ENCODE measurements at places on chromosomes 13 and 19. TPM values are rescaled to one million over a fixed set of nuclear protein-coding genes. Genes with fewer than 3 reads are reported as not detected.

GRCh38 chr13:46492946-46493345 lies 60.0 kb upstream of the LRCH1 start:
- DNase-seq = peak; percentile 14
- H3K36me3 ChIP-seq = no peaks in the 10 kb centered on the region
- H3K27me3 ChIP-seq = no peaks in the 10 kb centered on the region
- no peak overlapping the region for H3K4me3 ChIP-seq

DNA sequence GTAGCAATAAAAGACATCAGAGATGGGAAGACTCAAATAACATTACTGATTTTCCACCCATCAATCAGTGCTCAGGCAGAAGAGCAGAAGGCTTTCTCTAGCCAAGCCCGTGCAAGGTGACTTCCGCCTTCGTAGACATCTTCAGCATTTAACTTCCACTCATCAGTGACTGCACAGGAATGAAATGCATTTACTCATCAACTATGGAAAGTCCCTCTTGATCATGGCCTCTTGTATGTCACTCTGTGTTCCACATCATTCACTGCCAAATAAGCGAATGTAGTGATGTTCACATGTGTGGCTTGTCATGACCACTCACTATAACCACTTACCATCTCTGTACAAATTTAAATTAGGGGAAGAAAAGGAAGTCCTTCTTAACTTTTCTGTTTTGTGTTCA lies 49.4 kb downstream of the SACS start:
- no peaks in the 10 kb centered on the region for H3K36me3 ChIP-seq
- no peak overlapping the region for H3K4me3 ChIP-seq
- H3K4me1 ChIP-seq = no peaks in the 10 kb centered on the region
- H3K27ac ChIP-seq = no peak overlapping the region
- no peaks in the 10 kb centered on the region for H3K27me3 ChIP-seq
- DNase-seq = no peak

DNA sequence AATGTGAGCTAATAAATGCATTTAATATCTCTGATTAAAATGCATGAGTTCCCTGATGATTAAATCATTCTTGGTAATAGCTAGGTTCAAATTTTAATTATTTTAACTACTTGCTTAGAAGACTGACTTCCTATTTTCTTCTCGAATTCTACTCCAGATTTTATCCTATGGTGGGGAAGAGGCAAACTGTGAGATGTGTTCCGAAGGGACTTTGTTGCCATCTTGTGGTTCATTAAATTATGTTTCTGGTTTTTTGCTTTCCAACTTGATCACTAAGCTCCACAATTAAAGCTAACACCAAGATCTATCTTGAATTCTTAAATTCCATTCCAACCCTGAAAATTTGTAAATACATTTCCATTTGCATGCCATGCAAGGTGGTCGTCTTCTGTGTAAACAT lies 538.4 kb upstream of the PCDH20 start:
- no peaks in the 10 kb centered on the region for H3K27me3 ChIP-seq
- no peaks in the 10 kb centered on the region for H3K36me3 ChIP-seq
- H3K4me3 ChIP-seq = no peak overlapping the region
- DNase-seq = no peak
- peaks cover 4% of the 10 kb centered on the region for H3K4me1 ChIP-seq

DNA sequence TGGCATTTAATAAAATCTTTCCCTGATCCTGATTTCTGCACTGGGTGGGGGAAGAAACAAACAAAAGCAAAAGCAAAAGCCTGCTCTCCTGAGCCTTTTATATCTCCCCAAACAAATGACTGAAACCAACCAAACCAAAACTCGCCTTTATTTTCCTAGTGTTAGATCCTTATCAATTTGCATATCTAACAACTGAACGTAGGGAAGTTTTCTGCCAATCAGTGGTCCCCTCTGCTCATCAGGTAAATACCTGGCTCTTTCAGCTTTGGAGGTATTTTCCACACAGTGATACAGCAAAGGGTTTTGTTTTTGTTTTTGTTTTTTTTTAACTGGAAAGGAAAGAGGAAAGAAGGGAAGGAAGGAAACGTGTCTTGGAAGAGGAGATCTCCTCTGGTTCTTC lies 3.3 kb downstream of the AMER2 start:
- H3K27ac ChIP-seq = no peak overlapping the region
- DNase-seq = no peak
- H3K4me3 ChIP-seq = no peak overlapping the region

GRCh38 chr13:66102864-66103263 lies 1127.3 kb downstream of the PCDH9 start:
- H3K27me3 ChIP-seq = no peaks in the 10 kb centered on the region
- DNase-seq = no peak
- H3K4me1 ChIP-seq = no peaks in the 10 kb centered on the region
- H3K36me3 ChIP-seq = no peaks in the 10 kb centered on the region
- no peak overlapping the region for H3K4me3 ChIP-seq

- no peaks in the 10 kb centered on the region for H3K4me1 ChIP-seq
- H3K27ac ChIP-seq = no peak overlapping the region
- no peak for DNase-seq
- no peak overlapping the region for H3K4me3 ChIP-seq
- no peaks in the 10 kb centered on the region for H3K36me3 ChIP-seq
These were observed 310.7 kb downstream of the ITGBL1 start for GRCh38 chr13:101763191-101763590.

DNA sequence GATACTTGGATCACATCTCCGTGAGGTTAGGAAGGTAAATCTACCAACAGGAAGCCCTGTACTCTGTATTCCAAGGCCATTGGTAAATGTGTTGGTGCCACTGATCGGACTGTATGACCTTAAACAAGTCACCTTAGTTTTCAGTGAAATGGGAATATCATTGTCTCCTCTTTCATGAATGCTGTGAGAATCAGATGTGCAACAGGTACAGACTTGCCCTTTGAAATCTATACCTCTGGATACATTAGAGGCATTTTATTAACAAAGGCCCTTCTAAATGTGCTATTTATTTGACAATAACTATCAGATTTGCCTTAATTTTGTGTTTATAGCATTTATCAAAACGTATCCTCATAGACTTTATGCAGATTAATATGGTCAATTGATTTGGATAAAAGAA lies 11.0 kb downstream of the NHLRC3 start:
- H3K36me3 ChIP-seq = no peaks in the 10 kb centered on the region
- H3K27ac ChIP-seq = no peak overlapping the region
- no peaks in the 10 kb centered on the region for H3K4me1 ChIP-seq
- no peak overlapping the region for H3K4me3 ChIP-seq
- no peak for DNase-seq

DNA sequence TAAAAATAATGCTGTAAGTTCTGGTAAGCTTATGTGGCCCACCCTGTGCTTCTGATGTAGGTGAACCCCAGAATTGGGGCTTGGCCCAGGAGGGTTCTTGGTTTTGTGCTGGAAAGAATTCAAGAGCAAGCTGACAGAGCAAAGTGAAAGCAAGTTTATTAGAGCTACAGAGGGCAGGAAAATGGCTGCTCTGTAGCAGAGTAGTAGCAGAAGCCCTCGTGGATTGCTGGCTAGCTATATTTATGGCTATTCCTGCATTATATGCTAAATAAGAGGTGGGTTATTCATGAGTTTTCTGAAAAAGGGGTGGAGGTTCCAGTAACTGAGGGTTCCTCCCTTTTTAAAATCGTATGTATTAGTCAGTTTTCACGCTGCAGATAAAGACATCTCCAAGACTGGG lies 20.6 kb upstream of the ZNF599 start:
- no peaks in the 10 kb centered on the region for H3K27me3 ChIP-seq
- no peak overlapping the region for H3K4me3 ChIP-seq
- H3K4me1 ChIP-seq = no peaks in the 10 kb centered on the region
- no peak overlapping the region for H3K27ac ChIP-seq

DNA sequence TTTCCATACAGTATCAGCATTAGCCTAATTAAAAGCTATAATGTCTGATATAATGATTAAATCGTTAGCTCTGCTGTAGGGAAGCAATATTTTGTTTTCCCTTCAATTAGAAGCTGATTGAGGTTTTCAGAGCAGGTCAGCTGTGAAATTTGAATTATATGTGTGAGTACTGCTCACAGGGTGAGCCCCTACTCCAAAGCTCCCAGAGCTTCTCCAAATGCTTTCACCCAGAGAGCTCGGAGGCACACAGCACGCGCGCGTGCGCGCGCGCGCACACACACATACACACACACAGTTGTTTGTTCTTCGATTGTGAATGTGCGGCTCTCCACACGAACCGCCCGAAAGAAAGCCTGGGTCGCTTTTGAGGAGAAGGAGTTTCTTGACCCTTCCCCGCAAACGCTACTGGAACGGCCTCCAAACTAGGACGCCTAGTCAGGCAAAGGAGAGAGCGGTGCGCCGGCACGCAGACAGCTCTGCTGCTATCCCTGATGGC lies 4.8 kb upstream of the SOX1 start:
- no peak for DNase-seq
- H3K27ac ChIP-seq = no peak overlapping the region
- no peaks in the 10 kb centered on the region for H3K4me1 ChIP-seq
- no peaks in the 10 kb centered on the region for H3K36me3 ChIP-seq

DNA sequence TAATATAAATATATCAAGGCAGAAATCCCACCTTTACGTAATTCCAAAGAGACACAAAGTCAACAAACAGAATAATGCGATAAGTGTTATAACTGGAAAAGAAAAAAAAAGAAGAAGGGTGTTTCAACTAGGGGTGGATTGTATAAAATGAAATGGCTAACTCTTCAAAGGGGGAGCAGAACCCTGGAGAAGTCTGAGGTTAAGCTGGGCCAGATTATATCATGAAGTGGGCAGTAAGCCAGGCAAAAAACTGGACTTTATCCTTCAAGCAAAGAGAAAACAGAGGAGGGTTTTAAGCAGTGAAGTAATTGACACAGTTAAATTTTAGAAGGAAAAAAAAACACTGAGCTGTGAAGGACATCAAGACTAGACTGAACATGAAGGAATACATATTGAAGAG lies 41.9 kb downstream of the TBC1D4 start:
- H3K4me1 ChIP-seq = peaks cover 34% of the 10 kb centered on the region
- H3K27me3 ChIP-seq = no peaks in the 10 kb centered on the region
- peak overlapping the region; percentile 46 for H3K27ac ChIP-seq
- H3K4me3 ChIP-seq = no peak overlapping the region

GRCh38 chr19:52889076-52889475 lies 8.4 kb downstream of the ZNF320 start:
- no peaks in the 10 kb centered on the region for H3K27me3 ChIP-seq
- H3K4me3 ChIP-seq = no peak overlapping the region
- H3K4me1 ChIP-seq = no peaks in the 10 kb centered on the region

GRCh38 chr13:48302871-48303358 lies 636 bp upstream of the RB1 start:
- no peaks in the 10 kb centered on the region for H3K27me3 ChIP-seq
- peaks cover 20% of the 10 kb centered on the region for H3K4me1 ChIP-seq
- peak overlapping the region; percentile 97 for H3K27ac ChIP-seq
- peak overlapping the region; percentile 97 for H3K4me3 ChIP-seq

GRCh38 chr13:91563799-91564198 lies 165.4 kb downstream of the GPC5 start:
- H3K27ac ChIP-seq = no peak overlapping the region
- DNase-seq = no peak
- H3K27me3 ChIP-seq = no peaks in the 10 kb centered on the region
- no peaks in the 10 kb centered on the region for H3K36me3 ChIP-seq

- peak within 1 kb of the TSS; percentile 93 for H3K4me3 ChIP-seq
- H3K27ac ChIP-seq = peak within 1 kb of the TSS; percentile 73
- no peaks in the 10 kb centered on the region for H3K27me3 ChIP-seq
- peak; percentile 80 for DNase-seq
These were observed at the start of gene KCNK6 for GRCh38 chr19:38319421-38320258. KCNK6 (plus strand) TSS chr19:38319845; CDS start chr19:38319951, 106 bp downstream.

DNA sequence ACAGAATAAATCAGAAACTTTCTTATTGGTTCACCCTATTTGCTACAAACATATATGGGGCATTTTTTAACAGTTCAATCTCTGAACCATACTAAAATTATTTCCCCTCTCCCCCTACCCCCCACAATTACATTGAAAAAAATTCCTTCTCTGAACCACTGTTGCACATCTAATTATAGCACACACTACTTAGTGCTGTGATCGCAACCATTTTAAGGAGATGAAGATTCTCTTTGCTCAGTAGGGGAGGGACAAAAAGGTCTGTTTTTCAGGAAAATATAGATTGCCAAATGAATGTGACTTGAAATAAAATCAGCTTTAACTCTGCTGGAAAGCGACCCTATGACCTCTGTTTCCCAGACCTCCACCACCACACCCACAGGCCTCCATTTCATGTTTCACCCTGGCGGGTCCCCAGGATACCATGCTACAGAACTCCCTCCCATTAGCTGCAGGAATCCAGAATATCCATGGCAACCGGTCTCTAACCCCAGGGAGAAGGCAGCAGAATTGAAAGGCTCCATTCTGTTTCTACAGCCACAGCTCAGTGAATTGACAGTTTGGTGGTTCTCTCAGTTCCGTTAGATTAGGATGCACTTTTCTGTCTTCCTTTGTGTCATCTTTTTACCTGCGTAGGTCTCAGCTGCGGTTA lies 286.3 kb downstream of the TBC1D4 start:
- H3K36me3 ChIP-seq = no peaks in the 10 kb centered on the region
- H3K4me1 ChIP-seq = no peaks in the 10 kb centered on the region
- H3K27ac ChIP-seq = no peak overlapping the region
- DNase-seq = no peak
- H3K27me3 ChIP-seq = no peaks in the 10 kb centered on the region
- no peak overlapping the region for H3K4me3 ChIP-seq

GRCh38 chr13:92418818-92419412 lies 807.7 kb upstream of the GPC6 start:
- no peaks in the 10 kb centered on the region for H3K27me3 ChIP-seq
- H3K4me3 ChIP-seq = no peak overlapping the region
- H3K27ac ChIP-seq = no peak overlapping the region

- H3K27me3 ChIP-seq = no peaks in the 10 kb centered on the region
- no peak overlapping the region for H3K27ac ChIP-seq
These were observed 1.8 kb downstream of the SLITRK1 start for GRCh38 chr13:83880275-83881139.

DNA sequence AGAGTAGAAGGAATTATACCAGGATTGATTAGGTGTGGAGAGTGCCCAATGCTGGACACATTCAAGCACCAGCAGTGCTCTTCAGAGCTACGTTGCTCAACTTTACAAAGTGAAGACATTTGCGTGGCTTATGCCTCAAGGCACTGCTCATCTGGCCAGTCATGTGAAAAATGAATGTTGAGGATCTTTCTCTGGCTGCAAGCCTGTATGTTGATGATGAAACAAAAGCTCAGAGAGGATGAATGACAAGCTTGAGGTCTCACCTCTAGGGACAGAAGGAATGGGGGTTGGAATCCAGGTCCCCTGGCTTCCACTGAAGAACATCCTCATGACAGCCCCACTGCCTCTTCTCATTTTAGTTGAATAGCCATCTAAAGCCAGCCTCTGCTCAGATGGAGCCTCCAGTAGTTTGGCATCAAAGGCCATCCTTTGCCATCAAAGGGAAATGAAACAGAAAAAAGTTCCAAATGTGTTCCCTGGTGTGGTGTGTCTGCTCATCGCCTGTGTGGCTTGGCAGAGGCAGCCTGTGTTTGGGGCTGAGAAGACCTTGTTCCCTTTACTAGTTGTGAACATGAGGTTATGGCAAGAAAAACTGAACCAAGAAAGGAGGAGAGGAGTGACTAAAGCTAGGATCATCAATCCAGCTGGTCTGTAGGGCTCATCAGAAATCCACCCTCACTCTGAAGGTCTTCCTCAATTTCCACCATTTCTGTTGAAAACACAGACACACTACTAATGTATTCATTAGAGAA lies 114.0 kb upstream of the KL start:
- H3K4me3 ChIP-seq = no peak overlapping the region
- no peak for DNase-seq
- no peaks in the 10 kb centered on the region for H3K4me1 ChIP-seq
- no peaks in the 10 kb centered on the region for H3K36me3 ChIP-seq

Gene OR4F17
- not detected for total RNA-seq

Gene FREM2
- total RNA-seq = 4.9 TPM

Gene TEX101
- not detected for total RNA-seq

Gene CGB3
- not detected for total RNA-seq

Gene ACER1
- not detected for total RNA-seq

Gene IGSF23
- total RNA-seq = 0.43 TPM
